ENCODE measurements at places on chromosomes 13 and 19.

GRCh38 chr19:29154163-29154562, 58.8 kb downstream of the UQCRFS1 start:
- H3K27ac ChIP-seq: no peak overlapping the region
- H3K27me3 ChIP-seq: peaks cover 3% of the 10 kb centered on the region
- no peaks in the 10 kb centered on the region for H3K36me3 ChIP-seq
- H3K4me3 ChIP-seq: no peak overlapping the region
- no peaks in the 10 kb centered on the region for H3K4me1 ChIP-seq

DNA sequence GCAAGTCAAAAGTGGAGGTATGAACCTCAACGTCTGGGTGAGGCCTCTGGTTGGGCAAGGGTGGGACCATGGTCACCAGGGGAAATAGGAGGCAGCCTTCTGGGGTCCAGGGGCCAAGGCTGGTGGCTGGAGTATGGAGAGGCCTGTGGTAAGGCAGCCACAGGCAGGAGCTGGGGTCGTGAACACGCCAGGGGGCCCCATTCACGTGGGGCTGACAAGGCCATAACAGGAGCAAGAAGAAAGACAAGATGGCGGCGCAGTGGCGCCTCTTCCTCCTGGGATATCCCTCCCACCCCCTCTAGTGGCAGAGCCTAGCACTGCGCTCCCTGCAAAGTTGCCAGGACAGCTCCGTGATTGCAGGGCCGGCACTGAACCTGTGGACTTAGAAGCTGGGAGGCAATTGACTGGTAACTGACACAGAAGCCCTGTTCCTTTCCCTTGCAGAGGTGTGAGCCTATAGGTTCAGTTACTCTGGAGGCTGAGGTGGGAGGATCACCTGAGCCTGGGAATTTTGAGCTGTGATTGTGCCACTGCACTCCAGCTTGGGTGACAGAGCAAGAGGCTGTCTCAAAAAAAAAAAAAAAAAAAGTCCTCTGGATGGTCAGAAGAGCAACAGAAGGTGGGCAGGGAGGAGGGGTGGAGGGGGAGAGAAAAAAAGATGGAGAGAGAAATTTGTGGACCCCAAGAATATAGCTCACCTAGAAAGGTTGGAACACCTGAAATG, 19.7 kb upstream of the EDDM13 start:
- H3K27ac ChIP-seq: no peak overlapping the region
- no peak overlapping the region for H3K4me3 ChIP-seq
- no peaks in the 10 kb centered on the region for H3K27me3 ChIP-seq
- H3K4me1 ChIP-seq: no peaks in the 10 kb centered on the region
- peaks cover 9% of the 10 kb centered on the region for H3K36me3 ChIP-seq

DNA sequence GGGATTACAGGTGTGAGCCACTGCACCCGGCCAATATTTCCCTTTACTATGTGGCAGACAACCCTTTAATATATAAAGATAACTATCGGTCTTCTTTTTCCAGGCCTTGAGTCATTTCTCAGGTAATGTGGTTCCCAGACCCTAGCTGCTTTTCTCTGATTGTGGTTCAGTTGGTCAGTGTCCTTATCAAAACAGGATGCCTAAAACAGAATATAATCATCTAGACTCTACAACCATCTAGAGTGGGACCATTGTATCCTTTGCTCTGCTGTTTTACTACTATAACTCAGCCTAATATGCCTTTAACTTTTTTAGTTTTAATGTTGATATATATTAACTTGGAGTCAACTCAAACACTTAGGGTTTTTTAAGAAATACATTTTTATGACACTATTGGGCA, 30.0 kb upstream of the HMGB1 start:
- DNase-seq: no peak
- no peaks in the 10 kb centered on the region for H3K27me3 ChIP-seq
- H3K27ac ChIP-seq: no peak overlapping the region
- no peaks in the 10 kb centered on the region for H3K36me3 ChIP-seq
- no peak overlapping the region for H3K4me3 ChIP-seq

- DNase-seq: peak; percentile 73
- H3K36me3 ChIP-seq: no peaks in the 10 kb centered on the region
- H3K4me3 ChIP-seq: no peak overlapping the region
- no peaks in the 10 kb centered on the region for H3K27me3 ChIP-seq
Observed at GRCh38 chr13:62512194-62513141, 1096.8 kb upstream of the PCDH20 start.

DNA sequence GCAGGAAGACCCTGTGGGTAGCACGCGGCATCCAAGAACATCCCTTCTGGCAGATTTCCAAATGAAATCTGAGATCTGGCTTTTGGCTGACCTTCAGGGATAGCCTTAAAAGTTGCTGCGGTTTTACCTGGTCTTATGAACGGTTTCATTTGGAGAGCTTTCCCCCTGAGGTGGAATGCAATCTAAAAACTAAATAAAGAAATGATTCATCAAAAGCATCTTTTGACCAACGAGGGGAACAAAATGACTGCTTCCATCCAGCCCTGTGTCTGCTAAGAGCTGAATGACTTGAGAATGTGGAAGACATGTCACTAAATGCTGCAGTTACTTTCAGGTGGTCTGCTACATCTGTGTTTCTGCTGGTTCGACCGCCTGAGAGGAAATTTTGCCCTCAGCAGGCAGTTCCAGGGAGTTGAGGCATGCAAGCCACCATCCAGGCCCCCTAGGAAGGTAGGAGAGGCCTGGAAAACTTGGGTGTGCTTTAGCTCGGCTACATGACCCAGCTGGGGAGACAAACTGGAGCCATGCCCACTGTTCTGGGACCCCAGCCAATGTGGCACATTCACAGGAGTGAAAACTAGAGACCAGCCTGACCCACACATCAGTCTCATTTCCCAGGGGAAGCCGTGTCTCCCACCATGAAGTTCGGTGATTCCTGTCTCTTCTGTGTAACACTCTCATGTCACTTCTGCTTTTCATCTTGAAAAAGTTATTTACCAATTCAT, 175.1 kb upstream of the KL start:
- no peak for DNase-seq
- H3K4me3 ChIP-seq: no peak overlapping the region
- no peaks in the 10 kb centered on the region for H3K27me3 ChIP-seq
- H3K36me3 ChIP-seq: no peaks in the 10 kb centered on the region
- no peak overlapping the region for H3K27ac ChIP-seq

GRCh38 chr19:42042455-42043170, 27.4 kb downstream of the GRIK5 start:
- no peak overlapping the region for H3K27ac ChIP-seq
- no peaks in the 10 kb centered on the region for H3K4me1 ChIP-seq
- H3K4me3 ChIP-seq: no peak overlapping the region
- H3K27me3 ChIP-seq: no peaks in the 10 kb centered on the region

GRCh38 chr13:43749503-43749902, 37.3 kb downstream of the ENOX1 start:
- H3K4me3 ChIP-seq: no peak overlapping the region
- no peaks in the 10 kb centered on the region for H3K27me3 ChIP-seq
- H3K27ac ChIP-seq: no peak overlapping the region
- no peaks in the 10 kb centered on the region for H3K36me3 ChIP-seq
- DNase-seq: no peak

GRCh38 chr13:113620036-113620796, 35.7 kb downstream of the TFDP1 start:
- DNase-seq: no peak
- peaks cover 41% of the 10 kb centered on the region for H3K36me3 ChIP-seq
- no peak overlapping the region for H3K4me3 ChIP-seq
- no peak overlapping the region for H3K27ac ChIP-seq
- peaks cover 4% of the 10 kb centered on the region for H3K4me1 ChIP-seq

DNA sequence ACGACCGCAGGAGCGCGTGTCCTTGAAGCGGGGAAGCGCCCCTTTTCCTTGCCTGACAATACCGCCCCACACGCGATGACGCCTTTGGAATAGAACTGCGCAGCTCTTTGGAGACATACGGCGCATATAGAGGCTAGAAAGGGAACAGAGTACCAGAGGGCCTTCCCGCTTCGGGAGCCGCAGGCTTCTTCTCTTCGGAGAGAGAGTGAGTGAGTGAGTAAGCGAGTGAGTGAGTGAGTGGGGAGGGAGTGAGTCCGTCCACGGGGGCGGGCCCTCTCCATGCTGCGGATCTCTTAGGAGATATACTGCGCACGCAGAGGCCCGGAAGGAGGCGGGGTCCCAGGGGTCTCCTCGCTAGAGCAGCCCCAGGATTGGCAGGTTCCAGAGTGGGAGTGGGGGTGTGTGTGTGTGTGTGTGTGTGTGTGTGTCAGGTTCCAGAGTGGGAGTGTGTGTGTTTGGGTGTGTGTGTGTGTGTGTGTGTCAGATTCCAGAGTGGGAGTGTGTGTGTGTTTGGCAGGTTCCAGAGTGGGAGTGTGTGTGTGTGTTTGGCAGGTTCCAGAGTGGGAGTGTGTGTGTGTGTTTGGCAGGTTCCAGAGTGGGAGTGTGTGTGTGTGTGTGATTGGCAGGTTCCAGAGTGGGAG, 97.0 kb downstream of the INSR start:
- no peaks in the 10 kb centered on the region for H3K36me3 ChIP-seq
- no peaks in the 10 kb centered on the region for H3K4me1 ChIP-seq
- H3K4me3 ChIP-seq: peak overlapping the region; percentile 61
- peak; percentile 90 for DNase-seq
- no peaks in the 10 kb centered on the region for H3K27me3 ChIP-seq

GRCh38 chr13:111039735-111040134, 75.4 kb upstream of the ARHGEF7 start:
- no peaks in the 10 kb centered on the region for H3K27me3 ChIP-seq
- no peak overlapping the region for H3K4me3 ChIP-seq
- H3K4me1 ChIP-seq: no peaks in the 10 kb centered on the region
- H3K27ac ChIP-seq: no peak overlapping the region
- peaks cover 7% of the 10 kb centered on the region for H3K36me3 ChIP-seq

DNA sequence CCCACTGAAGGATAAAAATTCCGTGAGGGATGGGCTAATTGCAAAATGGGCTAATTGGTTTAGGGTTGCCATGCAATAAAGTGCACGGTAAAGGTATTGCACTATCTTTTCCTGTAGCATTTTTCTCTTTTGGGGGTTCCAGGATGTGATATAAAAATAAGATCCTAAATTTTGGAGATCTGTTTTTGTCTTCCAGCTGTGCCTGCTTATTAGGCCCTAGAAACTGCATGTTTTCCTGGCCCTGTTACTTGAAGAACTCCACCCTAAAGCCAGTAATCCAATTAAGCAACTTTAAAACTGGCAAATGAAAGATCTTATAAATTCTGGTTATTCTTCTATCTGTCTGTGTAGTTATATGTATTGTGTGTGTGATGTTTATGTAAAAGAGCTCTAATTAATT, 2489.6 kb downstream of the PCDH9 start:
- H3K36me3 ChIP-seq: peaks cover 23% of the 10 kb centered on the region
- H3K4me3 ChIP-seq: no peak overlapping the region
- no peaks in the 10 kb centered on the region for H3K27me3 ChIP-seq
- no peak for DNase-seq

- no peak overlapping the region for H3K27ac ChIP-seq
- no peaks in the 10 kb centered on the region for H3K27me3 ChIP-seq
- no peak for DNase-seq
- no peaks in the 10 kb centered on the region for H3K4me1 ChIP-seq
Observed at GRCh38 chr19:8639821-8640401, 9.5 kb downstream of the NFILZ start.

DNA sequence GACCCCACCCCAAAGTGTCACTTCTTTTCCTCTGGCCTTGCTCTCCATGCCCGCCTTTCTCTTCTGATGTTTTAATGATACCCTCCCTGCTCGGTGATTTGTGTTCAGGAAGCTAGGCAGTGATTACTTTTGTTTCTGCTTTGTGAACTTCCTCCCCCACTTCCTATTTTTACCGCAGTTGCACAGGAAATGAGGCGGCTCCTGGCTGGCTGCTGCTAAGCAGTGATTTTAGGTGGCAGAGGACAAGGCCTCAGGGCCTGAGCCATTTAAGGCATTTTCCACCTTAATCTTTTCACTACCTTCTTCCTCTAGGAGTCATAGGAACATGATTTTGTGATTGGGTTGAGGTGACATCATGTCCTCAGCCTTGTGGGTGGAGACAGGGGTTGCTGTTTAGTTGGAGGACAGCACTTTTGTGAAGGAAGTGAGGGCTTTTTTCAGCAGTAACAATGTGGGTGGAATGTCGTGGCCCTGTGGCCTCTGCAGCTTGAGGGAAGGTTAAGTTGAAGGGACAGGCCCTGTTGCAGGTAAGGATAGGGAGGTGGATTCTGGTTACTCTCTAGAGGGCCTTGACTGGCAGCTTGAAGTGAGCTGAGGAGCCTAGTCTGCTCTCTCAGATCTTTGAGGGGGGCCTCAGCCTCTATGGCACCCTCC, 15.7 kb downstream of the GARRE1 start:
- H3K36me3 ChIP-seq: no peaks in the 10 kb centered on the region
- H3K27me3 ChIP-seq: no peaks in the 10 kb centered on the region
- peak; percentile 55 for DNase-seq
- peaks cover 5% of the 10 kb centered on the region for H3K4me1 ChIP-seq
- no peak overlapping the region for H3K27ac ChIP-seq
- H3K4me3 ChIP-seq: no peak overlapping the region

- DNase-seq: no peak
- no peaks in the 10 kb centered on the region for H3K36me3 ChIP-seq
- H3K4me1 ChIP-seq: peaks cover 3% of the 10 kb centered on the region
- no peak overlapping the region for H3K27ac ChIP-seq
- peak overlapping the region; percentile 42 for H3K4me3 ChIP-seq
- H3K27me3 ChIP-seq: peaks cover 27% of the 10 kb centered on the region
Observed at GRCh38 chr19:40567040-40567749, 9.5 kb upstream of the SHKBP1 start.

GRCh38 chr13:114104655-114105520, 27.5 kb downstream of the RASA3 start:
- no peaks in the 10 kb centered on the region for H3K27me3 ChIP-seq
- no peak overlapping the region for H3K4me3 ChIP-seq

- DNase-seq: no peak
- no peak overlapping the region for H3K27ac ChIP-seq
- no peak overlapping the region for H3K4me3 ChIP-seq
- H3K4me1 ChIP-seq: peaks cover 2% of the 10 kb centered on the region
- H3K36me3 ChIP-seq: no peaks in the 10 kb centered on the region
- no peaks in the 10 kb centered on the region for H3K27me3 ChIP-seq
Observed at GRCh38 chr13:66921437-66921836, 308.7 kb downstream of the PCDH9 start.

- H3K4me3 ChIP-seq: no peak overlapping the region
- H3K4me1 ChIP-seq: peaks cover 8% of the 10 kb centered on the region
- peak; percentile 34 for DNase-seq
- H3K27me3 ChIP-seq: no peaks in the 10 kb centered on the region
- peaks cover 12% of the 10 kb centered on the region for H3K36me3 ChIP-seq
- no peak overlapping the region for H3K27ac ChIP-seq
Observed at GRCh38 chr13:76723551-76724232, 162.5 kb downstream of the KCTD12 start.

DNA sequence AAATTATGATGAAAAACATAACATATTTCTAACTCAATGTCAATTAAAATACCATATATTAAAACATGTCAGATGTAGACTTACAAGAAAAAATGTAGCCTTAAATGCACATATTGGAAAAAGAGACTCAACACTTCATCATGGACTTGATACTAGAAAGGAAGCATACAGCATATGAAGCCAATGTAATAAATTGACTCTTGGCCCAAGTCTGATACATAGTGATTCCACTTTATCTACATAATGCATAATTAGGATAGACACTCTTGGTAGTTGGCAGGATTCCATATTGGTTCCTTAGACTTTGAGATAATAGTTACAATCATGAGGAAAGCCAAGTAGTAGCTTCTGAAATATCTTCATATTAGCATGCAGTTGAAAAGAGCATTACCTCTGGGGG, 1067.0 kb downstream of the PCDH17 start:
- H3K4me3 ChIP-seq: no peak overlapping the region
- H3K27ac ChIP-seq: no peak overlapping the region
- H3K4me1 ChIP-seq: no peaks in the 10 kb centered on the region
- no peak for DNase-seq
